Progenitor cell of endocrine pancreas (in vitro differentiated cells): ENCODE measurements at places on chromosomes 7 and 10.

DNA sequence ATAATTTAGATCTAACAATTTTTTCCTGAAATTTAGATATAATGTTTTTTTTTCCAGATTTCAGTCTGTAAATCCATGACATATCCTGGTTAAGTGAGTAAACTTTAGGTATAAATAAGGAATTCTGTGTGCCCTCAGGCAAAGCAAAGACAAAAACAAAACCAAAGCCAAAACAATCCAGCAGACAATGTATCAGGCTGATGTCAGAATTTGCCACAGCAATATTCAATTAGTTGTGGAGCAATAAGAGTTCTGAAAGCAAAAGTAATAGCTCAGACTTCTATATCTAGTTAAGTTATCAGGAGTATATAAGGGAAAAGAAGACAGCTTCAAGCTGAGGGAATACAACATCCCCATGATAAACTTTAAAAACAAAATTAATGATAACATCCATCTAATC is 82.0 kb downstream of the MKX start:
- no peak for DNase-seq

- DNase-seq: no peak
Measured at GRCh38 chr10:114911052-114911711, 26.8 kb upstream of the TRUB1 start.

GRCh38 chr10:69466689-69467088 is 15.4 kb downstream of the TSPAN15 start:
- DNase-seq: no peak

- no peak for DNase-seq
Measured at GRCh38 chr7:51645255-51645654, 328.6 kb upstream of the COBL start.

- DNase-seq: no peak
Measured at GRCh38 chr7:38068461-38068860, 109.6 kb upstream of the STARD3NL start.

GRCh38 chr10:60964257-60965235 is 20.6 kb upstream of the RHOBTB1 start:
- peak; percentile 21 for DNase-seq
